RWPE1 (cell line): ENCODE measurements at places on chromosomes 5 and 9.

GRCh38 chr5:119393746-119394145 lies 37.9 kb downstream of the TNFAIP8 start:
- DNase-seq, result peak; percentile 23

GRCh38 chr9:109721001-109721400 lies 59.0 kb upstream of the PALM2AKAP2 start:
- DNase-seq, result no peak

GRCh38 chr5:142421621-142422397 lies 97.0 kb upstream of the SPRY4 start:
- DNase-seq, result no peak

DNA sequence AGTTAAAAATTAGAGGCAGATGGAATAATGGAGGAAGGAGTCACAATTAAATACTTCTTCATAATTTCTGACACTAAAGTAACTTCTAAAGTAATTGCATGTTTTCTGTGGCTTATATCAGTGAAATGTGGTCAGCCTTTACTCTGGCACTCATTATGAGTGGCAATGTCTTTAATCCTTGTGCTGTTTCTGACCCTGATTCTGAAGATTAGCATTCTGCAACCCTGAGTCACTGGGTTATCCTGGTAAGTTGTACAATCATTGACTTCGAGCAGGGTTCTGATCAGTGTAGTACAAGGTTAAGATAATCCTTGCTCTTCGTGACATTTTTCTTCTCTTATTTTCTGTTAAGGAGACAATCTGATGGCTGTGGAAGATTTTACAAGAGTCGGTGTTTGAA lies 379.4 kb upstream of the RORB start:
- no peak for DNase-seq

- DNase-seq, result no peak
These were observed 40.9 kb downstream of the ABLIM3 start for GRCh38 chr5:149182241-149182640.

DNA sequence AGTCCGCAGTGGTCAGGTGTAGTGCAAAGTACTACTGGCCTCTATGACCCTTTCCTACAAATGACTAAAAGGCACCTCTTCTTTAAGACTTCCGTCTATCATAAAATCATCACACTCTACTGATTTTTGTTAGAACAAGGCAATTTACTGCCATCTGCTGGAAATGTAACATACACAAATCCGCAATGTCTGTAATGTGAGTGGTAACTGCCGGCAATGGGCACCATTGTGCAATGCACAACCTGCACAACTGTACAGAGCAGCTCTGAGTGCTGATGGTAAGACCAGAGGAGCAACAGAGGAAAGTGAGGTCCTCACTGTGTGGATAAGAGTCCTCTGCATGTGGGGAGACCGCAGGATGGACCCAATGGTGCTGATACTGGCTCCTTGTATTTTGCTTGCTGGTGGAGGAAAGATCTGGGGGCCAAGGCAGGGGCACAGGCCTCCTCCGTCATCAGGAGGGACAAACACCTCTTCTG lies 103.7 kb downstream of the ATPSCKMT start:
- DNase-seq, result peak; percentile 20

- DNase-seq, result no peak
These were observed 1120.3 kb downstream of the PTPRD start for GRCh38 chr9:9492506-9492905.

- DNase-seq, result no peak
These were observed 97.6 kb downstream of the PRELID2 start for GRCh38 chr5:145737578-145737977.

DNA sequence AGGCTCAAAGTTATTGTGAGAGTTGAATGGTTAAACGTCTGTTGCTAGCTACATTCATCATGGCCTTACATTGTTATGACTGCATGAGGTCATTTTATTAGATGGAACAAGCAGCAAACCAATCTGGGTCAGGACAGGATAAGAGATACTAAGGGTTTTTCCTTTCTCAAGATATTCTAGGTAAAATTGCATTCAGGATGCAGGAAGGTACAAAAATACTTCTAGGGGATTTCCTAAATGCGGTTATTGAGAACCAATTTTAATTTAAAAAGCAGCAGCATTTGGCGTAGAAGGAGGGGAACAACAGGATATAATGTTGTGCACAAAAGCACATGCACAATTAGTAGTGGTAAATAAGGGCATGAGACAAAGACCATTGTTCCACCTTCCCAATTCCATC lies 39.2 kb upstream of the LURAP1L start:
- no peak for DNase-seq

DNA sequence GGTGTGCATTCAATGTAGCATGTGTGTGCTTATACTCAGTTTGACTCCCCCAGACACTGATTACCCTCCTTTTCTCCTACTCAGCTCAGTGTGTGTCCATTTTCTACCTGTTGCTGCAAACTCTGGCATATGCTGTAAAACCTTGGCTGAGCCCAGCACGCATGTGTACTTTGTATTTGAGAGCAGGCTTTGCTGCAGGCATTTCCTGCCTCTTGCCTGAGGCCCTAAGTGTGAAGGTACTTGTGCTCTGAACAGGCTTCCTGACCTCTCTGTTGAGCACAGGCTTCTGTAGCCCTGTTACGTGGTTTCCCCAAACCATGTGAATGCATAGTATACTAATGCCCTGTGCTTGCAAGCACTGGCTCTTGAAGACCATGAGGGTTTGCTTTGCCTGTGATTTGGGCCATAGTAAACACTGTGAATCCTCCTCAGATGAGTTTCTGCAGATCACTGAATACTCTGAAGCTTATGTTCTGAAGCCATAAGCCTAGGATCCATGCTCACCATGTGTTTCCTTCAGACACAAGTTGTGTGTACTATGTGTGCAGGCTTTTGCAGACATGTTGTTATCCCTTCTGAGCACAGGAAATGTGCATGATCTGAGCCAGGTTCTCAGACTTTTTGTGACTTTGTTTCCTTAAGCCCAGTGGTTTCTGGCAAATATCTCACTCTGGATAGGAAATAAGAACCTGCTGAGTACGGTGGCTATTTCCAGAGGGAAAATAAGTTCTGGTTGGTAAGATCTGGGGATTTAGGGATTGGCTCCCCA lies 124.9 kb upstream of the RUSC2 start:
- no peak for DNase-seq

- DNase-seq, result no peak
These were observed 49.4 kb downstream of the ASTN2 start for GRCh38 chr9:117365438-117365837.

- no peak for DNase-seq
These were observed 179.9 kb upstream of the NR3C1 start for GRCh38 chr5:143583409-143583808.

- no peak for DNase-seq
These were observed 324.8 kb downstream of the BNC2 start for GRCh38 chr9:16545639-16546038.

DNA sequence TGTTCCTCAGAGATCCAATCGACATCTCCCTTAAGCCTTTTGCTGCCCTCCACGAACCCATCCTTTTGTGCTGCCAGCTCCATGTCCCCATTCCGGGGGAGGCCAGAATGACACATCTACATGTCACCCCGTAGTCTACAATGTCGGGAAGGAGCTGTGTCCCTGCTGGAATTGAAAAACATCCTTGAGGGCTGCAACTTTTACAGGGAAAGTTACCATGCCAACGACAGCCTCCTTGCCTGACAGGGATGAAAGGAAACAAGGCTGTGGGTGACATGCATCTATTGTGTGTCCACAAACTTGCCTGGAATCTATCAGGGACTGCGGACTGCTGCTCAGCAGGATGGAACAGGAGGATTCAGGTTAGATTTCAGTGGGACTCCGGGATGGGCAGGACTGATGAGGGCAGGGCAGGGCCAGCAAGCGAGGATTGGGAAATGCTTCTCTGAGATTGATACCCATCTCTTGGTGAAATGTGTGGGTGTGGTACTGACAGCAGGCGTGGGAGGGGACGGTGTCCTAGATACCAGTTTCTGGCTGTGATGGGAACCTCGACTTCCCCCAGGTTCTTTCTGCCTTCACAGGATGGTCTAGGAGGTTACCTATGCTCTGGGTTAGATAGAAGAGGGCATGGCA lies 25.5 kb downstream of the EGR1 start:
- DNase-seq, result no peak
